ENCODE measurements at places on chromosomes 2 and 18. TPM values are rescaled to one million over a fixed set of nuclear protein-coding genes. Genes with fewer than 3 reads are reported as not detected.

The KRTCAP3 gene
- total RNA-seq: 0.49 TPM

The TPO gene
- total RNA-seq: 0.32 TPM

The HOXD4 gene
- total RNA-seq: 2.1 TPM

The PAX3 gene
- not detected for total RNA-seq

The ERFE gene
- 0.65 TPM for total RNA-seq

The CYP1B1 gene
- 0.06 TPM for total RNA-seq

The CCDC88A gene
- total RNA-seq: 25.3 TPM

The TLX2 gene
- not detected for total RNA-seq

The TACR1 gene
- total RNA-seq: not detected

The FBLN7 gene
- total RNA-seq: 4.4 TPM

The NGEF gene
- total RNA-seq: 0.16 TPM

The RESP18 gene
- not detected for total RNA-seq

Measured in bladder microvascular endothelial cell (primary cell).